ENCODE measurements at places on chromosomes 7 and 10. TPM values are rescaled to one million over a fixed set of nuclear protein-coding genes. Genes with fewer than 3 reads are reported as not detected.

Gene CPA4
- 40.3 TPM for total RNA-seq

Gene FAM13C
- 0.51 TPM for total RNA-seq

Gene ZNF853
- 6.8 TPM for total RNA-seq

Gene C10orf53
- total RNA-seq = not detected

Gene RBM20
- 1.4 TPM for total RNA-seq

Gene DNAH11
- not detected for total RNA-seq

All from mesangial cell (primary cell).